AG04449 (cell line): ENCODE measurements at places on chromosomes 4 and X.

- no peak for DNase-seq
These were observed 175.8 kb downstream of the RCHY1 start for GRCh38 chr4:75338352-75338880.

DNA sequence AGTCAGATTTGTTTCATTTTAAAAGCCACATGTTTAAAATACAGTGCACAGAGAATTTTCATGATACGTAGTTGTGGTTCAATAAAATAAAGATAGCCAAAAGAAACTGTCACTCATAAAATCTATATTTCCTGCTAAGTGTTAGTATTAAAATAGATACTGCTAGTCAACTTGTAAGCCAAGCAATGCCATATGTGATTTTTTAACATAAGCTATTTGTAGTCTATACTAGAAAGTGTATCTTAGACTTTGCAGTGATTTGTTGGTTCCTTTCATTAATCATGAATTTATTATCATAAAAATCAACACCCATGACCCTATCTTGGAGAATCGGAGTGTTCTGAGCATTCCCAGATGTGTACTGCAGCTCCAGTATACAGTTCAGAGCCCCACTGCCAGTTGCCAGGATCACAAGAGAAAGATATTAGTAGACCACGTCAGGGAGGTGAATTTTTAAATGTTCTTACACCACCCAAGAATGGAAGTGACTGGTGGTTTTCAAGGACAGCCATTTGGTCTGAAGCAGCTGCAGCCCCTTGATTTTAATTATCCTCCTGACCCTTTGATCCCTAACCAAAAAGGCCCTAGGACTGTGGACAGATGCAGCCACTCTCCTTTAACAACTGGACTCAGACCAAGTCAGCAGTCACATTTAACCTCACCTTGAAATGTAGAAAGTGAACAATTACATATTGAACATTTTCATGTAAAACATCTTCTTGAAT lies 163.1 kb downstream of the PALLD start:
- no peak for DNase-seq

DNA sequence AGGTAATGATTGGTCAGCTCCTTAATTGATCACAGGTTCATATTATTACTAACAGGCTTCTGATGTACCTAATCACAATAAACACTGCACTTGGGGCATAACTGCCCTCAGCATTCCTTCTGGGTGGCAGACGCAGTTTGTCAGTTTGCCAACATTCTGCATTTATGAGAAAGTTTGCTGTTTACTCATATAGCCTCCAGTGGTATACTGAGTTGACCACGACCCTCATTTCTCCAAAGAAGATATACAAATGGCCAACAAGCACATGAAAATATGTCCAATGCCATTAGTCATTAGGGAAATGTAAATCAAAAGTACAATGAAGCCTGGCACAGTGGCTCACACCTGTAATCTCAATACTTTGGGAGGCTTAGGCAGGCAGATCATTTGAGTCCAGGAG lies 26.3 kb downstream of the EFHC2 start:
- no peak for DNase-seq

- peak; percentile 29 for DNase-seq
These were observed 51.8 kb downstream of the LRP2BP start for GRCh38 chr4:185343726-185344581.

- DNase-seq: no peak
These were observed 4.0 kb downstream of the COL25A1 start for GRCh38 chr4:109298279-109299010.

DNA sequence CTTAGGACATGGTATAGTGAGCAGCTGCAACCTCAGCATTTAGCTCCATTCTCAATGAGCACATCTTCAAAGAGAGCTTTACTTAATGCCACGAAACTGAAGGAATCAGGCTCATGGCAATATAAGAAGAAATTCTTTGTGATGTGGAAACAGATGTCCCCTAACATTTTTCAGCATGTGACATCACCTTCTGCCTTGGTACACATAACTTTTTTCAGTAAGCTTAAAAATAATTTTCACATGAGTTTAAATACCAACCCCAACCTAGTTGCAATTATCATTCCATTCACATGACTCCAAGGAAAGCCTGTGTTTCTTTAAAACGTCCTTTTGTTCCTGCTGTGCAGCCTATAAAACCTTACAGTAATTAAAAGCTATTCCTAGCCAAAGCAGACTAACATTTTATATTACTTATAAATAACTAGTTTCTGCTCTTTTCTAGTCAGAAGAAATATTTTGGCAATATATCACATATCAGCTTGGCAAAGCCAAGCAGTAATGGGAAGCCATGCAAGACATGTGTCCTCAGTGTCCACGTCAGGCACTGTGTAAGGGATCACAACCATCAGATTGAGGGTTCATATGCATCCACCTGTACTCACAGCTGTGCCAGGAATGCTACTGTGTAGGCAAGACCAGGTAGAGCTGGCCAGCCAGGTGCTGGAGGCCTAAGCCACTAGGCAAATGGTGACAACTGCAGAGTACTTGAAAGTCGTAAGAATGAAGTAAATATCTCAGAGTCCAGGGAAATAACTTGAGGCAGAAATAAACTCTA lies 466.6 kb downstream of the INPP4B start:
- DNase-seq: peak; percentile 94

- DNase-seq: no peak
These were observed 14.7 kb upstream of the SEC24D start for GRCh38 chr4:118850488-118851173.

GRCh38 chrX:48493890-48494364 lies 14.9 kb upstream of the PORCN start:
- no peak for DNase-seq

DNA sequence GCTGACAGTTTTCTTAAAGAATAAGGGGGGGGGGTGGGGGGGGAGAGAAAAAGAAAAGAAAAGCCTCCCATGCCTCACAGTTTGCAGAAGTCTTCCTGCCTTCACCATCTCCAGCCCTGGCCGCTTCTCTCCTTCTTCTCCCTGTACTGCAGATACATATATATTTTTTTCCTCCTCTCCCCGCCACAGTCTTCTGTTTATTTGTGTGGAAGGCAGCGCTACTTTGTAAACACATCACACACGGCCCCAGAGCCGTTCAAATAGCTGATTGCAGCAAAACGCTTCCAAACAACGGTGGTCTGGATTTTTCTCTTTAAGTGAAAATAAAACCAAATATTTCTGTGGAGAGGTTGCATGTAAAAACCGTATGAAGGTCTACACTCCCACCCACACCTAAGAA lies 732 bp downstream of the NLGN4X start:
- no peak for DNase-seq

DNA sequence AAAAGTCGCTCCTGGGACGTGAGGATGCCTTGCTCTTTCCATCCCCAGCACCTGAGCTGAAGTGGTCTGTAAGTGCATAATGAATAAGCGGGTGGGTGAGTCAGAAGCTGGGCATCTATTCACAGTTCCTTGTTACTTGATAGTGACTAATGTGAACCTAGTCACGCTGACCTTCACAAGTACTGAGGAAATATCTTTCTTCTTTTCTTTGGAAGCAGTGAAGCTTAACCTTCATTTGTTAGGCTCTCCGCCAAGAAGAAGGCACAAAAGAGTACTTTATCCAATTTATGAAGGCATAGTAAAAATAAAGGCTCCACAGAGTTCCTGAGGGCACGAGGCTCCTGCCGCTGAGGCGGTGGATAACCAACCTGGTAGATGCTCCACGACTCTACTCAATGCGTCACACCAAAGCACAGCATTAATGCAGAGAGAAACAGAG lies 475.7 kb upstream of the SLIT2 start:
- DNase-seq: peak; percentile 46
